ENCODE measurements at places on chromosomes 6 and 20.

DNA sequence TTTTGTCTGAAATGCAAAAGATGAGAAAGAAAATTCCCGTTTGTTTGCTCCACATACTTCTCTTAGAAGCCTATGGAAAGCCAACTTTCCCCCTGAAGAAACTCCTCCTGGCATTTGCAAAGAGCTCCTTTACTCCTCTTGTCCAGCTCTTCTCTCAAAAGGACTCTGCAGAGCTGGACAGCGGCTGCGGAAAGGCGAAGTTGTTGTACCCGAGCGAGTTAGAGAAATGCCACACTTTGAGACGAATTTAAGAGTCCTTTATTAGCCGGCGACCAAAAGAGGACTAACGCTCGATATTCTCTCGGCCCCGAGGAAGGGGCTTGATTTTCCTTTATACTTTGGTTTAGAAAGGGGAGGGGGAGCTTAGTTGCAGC is 157.8 kb downstream of the TRIM27 start:
- DNase-seq = no peak

GRCh38 chr6:1418471-1419191 is 29.3 kb downstream of the FOXF2 start:
- no peak for DNase-seq

- no peak for DNase-seq
Measured at GRCh38 chr6:157665180-157665579, 157.9 kb upstream of the SNX9 start.

DNA sequence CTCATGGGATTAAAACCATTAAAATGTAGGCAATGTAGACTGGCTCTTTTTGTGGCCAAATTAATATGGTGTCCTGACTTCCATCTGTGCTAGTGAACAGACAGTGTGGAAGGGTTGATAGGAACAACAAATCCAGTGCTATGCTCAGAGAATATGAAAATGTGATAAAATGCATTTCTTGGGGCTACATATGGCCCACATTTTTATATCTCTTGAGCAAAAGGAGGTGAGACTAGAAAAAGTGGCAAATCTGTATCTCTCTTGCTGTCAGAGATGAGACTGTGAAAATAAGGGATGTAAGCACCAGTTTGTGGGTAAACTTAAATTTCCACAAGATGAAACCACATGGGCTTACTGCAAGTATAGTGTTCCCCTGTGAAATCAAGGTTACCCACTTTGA is 162.1 kb downstream of the PHF3 start:
- DNase-seq = no peak

DNA sequence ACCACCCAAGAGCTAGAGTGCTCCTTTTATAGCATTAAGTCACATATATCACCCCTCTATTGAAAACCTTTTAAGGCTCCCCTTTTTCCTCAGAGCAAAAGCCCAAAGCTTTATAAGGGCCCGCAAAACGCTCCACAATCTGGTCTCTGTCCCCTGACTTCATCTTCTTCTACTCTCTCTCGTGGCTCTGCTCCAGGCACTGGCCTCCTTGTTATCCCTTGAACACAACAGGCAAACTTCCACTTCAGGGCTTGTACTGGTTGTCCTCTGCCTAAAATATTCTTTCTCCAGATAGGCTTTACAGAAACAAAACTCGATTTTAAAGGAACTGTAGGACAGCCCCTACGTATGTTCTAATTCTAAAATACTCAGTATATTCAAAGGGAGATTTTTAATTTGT is 44.0 kb upstream of the SPDEF start:
- no peak for DNase-seq

DNA sequence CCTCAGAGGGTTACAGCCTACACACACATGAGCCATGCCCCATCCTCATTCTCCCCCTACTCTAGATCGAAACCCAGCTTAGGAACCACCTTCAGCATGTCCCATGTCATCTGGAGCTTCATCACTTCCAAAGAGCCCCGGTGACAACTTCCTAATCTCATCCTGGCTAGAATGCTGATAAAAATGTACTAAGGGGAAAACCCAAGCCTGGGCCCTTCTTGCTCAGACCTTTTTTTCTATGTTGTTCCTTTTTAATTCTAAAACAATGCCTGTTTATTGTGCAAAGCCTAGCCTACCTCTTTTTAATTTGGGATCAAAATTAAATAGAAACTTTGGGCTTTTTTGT is 44.1 kb upstream of the NT5E start:
- no peak for DNase-seq

DNA sequence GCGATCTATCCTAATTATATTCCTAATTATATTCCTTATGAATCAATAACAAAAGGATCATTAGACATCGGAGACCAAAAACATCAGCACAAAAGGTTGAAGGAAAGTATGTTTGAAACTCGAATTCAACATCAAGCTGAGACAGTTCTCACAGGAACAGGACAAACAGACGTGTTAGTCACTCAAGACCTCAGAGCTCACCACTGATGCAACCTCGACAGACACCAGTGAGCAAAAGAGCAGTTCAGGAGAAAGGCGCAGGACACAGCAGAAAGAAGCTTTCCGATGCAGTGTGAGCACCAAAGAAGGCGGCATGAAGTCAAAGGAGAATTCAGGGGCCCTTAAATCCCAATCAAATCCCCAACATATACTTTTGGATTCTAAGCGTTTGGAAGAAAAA is 6.3 kb upstream of the RAMACL start:
- no peak for DNase-seq

- no peak for DNase-seq
Measured at GRCh38 chr6:44052419-44053023, 74.7 kb downstream of the MRPL14 start.

DNA sequence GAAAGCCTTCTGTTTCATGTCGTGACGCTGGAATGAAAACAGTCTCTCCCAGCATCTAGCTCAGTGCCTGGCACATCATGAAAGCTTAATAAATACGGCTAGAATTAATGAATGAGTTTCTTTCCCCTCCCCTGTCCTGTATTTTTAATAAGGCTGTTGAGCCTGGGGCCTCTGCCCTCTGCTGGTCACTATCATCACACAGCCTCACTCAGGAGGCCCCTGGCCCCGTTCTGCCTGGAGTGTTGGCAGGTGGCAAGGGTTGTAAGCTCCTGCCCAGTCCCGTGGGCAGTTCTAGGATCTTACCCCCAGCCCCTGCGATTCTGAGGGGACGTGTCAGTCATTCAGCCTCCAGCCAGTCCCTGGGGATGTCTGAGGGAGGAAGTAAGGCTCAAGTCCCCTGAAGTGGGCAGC is 41.4 kb downstream of the PHACTR3 start:
- DNase-seq = peak; percentile 19

DNA sequence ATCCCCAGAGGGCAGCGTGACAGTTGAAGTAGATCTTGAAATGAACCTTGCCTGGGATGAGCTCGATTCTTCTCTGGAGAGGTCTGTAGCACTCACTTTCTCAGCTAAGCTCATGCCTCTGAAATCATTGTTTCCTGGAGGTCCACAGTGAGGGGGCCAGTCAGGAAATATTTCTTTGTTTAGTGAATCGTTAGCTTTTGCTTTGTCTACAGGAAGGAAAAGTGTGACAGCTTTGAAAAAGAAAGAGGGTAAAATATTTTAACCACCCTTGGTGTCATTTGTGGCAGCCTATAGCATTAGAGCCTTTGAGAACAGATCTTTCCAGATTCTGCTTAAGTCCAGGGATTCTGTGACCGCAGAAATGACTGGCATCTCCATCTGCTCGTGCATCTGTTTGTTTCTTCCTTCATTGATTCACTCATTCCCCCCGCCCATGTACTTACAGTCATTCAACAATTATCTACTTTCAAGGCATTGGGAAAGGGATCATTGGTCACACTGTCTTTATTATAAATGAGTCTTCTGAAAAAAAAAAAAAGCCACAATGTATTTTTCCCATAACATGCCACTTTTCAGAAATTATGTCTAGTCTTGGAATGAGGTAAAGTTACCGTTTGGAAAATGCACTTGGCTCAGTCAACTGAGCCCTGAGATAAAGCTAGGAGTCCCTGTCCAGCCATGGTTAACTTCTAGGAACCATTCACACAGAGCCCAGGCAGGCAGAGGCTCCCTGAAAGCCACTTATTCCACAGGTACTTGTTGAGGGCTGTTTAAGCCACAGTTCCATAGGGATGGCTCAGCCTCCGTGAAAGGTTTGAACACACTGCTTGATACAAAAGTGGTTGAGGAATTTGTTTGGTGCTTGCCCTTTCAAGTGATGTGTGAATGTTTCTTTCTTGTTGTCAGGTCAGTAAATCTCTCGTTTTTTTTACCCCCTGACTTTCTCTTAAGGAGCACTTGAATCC is 86.0 kb downstream of the TIAM2 start:
- no peak for DNase-seq

- DNase-seq = no peak
Measured at GRCh38 chr6:155578251-155578650, 122.6 kb upstream of the NOX3 start.

DNA sequence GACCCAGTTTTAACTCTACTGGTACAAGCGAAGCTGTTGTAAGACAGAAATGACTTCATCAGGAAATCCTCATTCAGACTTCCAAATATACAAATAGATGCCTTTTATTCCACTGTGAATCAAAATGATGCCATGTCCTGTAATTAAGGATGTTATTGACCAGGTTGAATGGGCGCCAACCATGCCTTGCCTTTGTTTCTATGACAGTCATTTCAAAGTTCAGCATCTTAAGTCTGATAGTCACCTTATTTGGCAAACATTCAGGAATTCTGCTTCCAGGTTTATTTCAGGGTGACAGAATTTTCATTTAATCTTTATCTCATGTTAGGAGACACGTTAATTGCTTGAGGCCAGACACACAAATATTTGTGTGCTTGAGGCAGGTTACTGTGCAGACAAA is 592.8 kb upstream of the JAG1 start:
- no peak for DNase-seq

DNA sequence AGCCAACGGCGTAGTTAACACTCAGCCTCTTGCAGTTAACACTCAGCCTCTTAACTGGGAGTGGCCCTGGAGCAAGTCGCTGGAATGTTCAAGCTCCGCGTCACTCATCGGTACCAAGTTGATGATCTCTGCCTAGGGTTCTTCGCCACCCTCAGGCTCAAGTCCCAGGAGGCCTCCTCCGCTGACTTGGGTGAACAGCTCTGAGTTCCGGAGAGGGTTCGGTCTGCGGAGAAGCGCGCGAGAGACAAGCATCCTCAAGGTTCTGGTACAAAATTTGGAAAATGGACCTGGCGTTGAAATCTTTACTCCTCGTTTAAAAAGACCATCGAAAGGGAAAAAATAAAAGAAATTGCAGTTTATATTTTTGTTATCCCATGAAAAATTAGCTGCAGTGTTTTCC is 876 bp upstream of the DSP start:
- no peak for DNase-seq

GRCh38 chr20:62696434-62696957 is 12.1 kb upstream of the NTSR1 start:
- DNase-seq = no peak

DNA sequence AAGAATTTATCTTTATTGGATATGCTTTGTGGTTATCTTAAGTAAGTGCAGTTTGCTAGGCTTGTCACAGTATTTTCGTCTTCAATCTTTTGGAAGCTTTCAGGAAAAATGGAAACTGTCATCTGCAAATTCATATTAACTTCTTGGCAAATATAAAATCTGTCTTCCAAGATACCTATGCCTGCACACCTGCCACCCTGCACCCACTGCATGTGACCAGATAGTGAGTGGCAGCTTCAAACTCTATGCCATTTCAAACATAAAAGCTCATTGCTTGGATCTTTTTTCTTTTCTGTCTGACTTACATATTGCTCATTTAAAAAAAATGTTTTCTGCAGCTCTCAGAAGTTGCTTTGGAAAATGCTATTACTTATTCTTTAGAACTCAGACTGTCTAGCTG is 14.1 kb downstream of the OPRM1 start:
- no peak for DNase-seq

GRCh38 chr6:5384276-5384675 is 123.0 kb downstream of the FARS2 start:
- no peak for DNase-seq

DNA sequence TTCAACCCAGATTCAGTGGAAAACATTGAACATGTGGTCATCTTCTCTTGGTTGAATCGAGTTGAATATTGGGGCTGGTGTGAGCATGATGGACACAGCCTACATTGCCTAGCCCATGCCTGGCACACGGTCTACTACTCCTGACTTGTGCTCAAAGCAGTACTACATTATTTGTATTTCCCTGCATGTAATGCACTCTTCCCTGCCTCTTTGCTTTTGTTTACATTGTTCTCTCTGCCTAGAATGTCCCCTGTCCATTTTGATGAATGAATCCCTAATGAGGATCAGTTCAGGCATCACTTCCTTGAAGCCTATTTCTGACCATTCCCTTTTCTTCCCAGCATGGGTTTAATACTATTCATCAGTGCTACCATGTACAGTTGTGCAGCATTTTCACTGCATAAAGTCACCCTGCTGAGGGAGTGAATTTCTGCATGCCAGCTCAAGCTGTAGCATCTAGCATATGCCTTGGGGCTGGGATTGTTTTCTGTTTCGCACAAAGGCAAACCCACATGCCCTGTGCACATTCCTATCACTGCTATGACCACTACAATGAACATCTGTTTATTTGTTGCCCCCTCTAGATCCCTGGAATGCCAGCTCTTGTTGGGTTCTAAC is 75.3 kb upstream of the CCN6 start:
- no peak for DNase-seq

GRCh38 chr6:35058358-35058675 is 82.8 kb downstream of the TCP11 start:
- no peak for DNase-seq

DNA sequence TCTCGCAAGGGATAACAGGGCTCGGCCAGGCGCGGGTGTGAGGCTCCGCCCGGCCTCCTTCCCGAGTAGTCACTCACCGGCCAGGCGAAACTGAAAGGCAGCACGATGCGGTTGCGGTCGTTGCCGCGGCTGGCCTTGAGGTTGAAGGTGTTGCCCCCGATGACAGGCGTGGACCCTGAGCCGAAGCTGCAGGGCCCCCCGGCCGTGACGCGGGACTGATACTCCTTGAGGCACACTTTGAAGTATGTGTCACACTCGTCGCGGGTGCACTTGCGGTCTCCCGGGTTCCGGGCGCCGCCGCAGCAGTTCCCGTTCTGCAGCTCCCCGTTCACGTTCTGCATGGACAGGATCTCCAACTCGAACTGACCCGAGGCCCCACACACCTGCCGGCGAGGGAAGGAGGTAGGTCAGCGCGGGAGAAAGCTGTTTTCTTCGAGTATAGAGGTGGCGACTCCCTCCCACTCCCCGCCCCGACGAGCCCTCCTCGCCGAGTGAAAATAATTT is 1.1 kb downstream of the JAG1 start:
- DNase-seq = peak; percentile 51

- DNase-seq = peak; percentile 91
Measured at GRCh38 chr6:113858480-113859348, 1.6 kb downstream of the MARCKS start.

DNA sequence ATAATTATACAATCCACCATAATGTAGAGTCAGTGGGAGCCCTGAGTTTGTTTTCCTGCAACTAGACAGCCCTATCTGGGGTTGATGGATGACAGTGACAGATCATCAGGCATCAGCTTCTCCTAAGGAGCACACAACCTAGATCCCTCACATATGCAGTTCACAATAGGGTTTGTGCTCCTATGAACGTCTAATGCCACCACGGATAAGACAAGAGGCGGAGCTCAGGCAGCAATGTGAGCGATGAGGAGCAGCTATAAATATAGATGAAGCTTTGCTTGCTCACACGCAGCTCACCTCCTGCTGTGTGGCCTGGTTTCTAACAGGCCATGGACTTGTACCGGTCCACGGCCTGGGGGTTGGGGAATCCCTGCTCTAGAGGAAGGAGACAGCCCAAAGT is 25.9 kb downstream of the EDEM2 start:
- no peak for DNase-seq
